Hematopoietic multipotent progenitor cell treated with erythropoietin and hydrocortisone succinate and interleukin-3 and kit ligand, for 6 days (in vitro differentiated cells): ENCODE measurements at places on chromosomes 3 and 15.

DNA sequence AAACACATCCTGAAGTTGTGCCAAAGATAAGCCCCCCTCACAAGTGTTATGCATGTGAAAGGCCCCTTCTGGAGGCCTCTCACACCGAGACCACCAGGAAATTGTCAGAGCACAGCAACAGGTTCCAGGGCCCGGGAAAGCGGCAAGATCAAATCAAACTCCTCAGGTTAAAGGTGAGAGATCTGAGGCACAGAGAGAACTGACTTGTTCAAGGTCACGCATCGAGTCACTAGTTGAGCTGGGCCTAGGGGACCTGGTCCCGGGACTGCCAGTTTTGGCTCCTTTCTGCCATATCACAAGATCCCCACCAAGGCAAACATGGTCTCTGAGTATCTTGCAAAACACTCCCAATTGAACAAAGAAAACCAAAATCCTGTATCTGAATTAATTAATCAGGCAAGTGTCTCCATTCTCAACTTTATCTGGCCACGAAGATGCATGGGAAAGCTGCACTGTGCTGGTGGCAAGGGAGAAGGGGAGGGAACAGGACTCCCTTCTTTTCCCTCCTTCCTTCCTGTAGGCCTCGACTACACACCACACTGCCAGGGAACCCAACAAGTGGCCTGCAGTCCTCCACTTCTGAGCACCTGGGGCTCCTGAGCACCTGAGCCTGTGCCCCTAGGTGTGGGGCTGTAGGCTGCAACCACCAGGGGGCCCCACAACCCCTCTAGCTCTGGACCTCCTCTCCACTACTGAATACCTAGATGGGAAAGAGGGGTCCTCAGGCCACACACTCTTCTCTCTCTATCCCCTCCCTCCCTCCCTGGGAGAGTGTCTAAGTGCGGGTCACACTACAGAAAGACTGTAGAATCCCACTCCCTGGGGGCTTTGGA, 37.3 kb downstream of the ANP32A start:
- peak; percentile 74 for DNase-seq

GRCh38 chr3:25143356-25144025, 284.6 kb upstream of the RARB start:
- no peak for DNase-seq

DNA sequence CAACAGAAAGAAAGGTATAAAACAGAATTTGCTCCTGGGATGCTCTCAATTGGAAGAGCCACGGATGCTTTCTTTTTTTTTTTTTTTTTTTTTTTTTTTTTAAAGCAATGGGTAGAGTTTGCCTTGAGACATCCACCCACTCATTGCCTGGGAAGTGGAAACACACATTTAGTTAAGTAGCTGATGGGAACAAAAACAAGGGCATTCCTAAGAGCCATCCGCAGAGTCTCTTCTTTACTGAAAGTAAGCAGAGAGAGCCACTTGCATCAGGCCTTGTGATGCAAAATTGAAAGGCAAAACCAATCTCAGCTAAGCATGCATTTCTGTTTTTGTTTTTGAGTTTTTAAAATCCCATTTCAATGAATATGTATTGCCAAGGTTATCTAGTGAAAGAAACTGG, 787.9 kb upstream of the LMCD1 start:
- DNase-seq, result no peak

DNA sequence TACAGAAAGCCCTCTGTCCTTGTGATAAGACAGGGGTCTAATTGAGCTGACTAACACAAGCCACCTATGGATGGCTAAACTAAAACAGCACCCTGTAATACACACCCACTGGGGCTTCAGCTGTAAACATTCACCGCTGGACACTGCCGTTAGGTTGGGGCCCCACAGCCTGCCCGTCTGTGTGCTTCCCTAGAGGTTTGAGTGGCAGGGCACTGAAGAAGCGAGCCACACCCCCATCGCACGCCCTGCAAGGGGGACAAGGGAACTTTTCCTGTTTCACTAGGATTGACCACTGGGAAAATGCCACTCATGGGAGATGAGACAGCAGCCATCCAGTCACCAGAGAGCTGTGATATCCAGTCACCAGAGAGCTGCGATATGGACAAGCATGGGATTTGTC, 335.7 kb upstream of the CFAP20DC start:
- DNase-seq, result no peak

- no peak for DNase-seq
Measured at GRCh38 chr15:54836052-54836795, 360.5 kb downstream of the RSL24D1 start.

DNA sequence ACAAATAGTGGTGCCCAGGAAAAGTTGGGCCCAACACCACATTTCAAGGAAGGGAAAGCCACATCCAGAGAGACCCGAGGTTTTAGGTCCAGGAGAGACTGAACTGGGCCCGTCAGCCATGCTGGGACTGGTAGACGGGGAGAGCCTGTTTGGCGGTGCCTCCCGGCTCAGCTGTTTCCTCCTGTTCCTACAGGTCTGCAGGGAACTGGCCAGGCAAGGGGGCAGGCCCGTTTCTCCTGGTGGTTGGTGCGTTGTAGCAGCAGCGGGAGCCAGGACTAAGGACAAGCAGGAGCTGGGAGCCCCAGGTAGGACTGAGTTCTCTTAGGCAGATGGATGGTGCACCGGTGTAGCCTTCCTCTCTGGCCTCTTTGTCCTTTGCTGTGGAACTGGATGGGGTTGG, 3.9 kb downstream of the PRKCD start:
- no peak for DNase-seq

- no peak for DNase-seq
Measured at GRCh38 chr3:30370681-30371271, 235.6 kb upstream of the TGFBR2 start.

DNA sequence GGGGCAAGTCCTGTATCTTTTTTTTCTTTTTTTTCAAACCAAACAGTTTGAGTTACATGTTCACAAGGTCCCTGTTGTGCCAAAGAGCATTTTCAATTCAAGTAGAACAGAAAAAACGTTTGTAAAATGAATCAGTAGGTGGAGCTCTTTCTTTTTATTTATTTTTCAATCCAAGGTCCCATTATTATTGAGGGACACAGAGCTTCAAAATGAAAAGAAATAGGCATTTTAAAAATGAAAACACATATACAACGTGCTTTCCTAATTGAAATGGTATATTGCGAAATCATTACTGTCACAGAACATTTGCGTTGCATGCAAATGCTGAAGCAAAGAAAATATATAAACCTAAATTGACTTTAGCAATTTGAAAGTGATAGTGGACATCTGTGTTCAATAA, 711.0 kb downstream of the MECOM start:
- peak; percentile 23 for DNase-seq
